Vagina (tissue), 2 donors: ENCODE measurements at places on chromosomes 4 and X.

DNA sequence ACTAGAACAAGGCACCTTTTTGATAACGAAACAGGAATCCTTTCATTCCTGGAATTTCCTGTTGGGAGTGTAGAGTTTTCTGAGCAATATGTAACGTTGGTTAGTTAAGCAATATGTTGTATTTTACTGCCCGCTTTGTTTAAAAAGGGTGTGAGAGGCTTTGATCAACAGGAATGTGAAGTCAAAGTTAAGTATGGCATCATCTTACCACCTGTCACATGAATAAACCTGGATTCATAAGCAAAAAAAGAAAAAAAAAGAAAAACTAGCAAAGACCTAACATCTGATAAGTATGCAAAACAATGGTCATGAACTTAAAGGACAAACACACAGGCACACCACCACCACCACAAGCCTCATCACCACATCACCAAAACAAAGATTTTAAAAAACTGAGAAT, 7.1 kb upstream of the CXCL5 start:
- DNase-seq: no peak

DNA sequence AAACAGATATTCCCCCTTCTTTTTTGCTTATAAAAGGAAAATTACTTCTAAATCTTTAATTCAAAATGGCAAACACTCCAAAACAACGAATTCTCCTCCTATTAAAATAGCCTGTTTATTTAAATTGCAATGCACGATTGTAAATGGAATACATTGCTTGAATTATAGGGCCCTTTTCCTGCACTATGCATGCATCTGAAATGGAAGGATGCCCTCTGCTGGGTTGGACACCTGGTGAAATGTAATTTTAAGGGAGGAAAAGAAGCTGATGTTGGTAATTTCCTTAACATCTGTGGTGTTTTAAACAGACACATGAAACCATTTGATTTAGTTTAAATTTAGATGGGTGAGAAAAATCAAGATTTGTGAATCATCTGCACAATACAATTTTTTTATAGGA, 72.8 kb downstream of the GRXCR1 start:
- no peak for DNase-seq

- DNase-seq: no peak
These were observed 12.0 kb downstream of the PLCXD1 start for GRCh38 chrX:292900-293897.

- DNase-seq: no peak
These were observed 70.9 kb downstream of the NDST4 start for GRCh38 chr4:115042496-115042895.

DNA sequence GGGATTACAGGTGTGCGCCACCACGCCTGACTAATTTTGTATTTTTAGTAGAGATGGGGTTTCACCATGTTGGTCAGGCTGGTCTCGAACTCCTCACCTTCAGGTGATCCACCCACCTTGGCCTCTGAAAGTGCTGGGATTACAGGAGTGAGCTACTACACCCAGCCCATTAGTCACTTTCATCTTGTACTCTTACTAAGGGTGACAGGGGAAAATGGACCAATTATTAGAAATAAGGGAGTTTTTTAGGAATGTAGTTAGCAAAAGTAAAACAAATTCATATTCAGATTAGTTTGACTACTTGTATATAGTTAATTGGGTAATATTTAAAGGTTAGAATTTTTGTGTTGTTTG, 26.1 kb downstream of the SMARCA5 start:
- no peak for DNase-seq
